ENCODE measurements at places on chromosomes 2 and 18. TPM values are rescaled to one million over a fixed set of nuclear protein-coding genes. Genes with fewer than 3 reads are reported as not detected.

MAP3K2 gene
- total RNA-seq = 25.7 TPM

SANBR gene
- 23.8 TPM for total RNA-seq

MC5R gene
- not detected for total RNA-seq

PTPRN gene
- total RNA-seq = not detected

TGIF1 gene
- total RNA-seq = 75.6 TPM

DNA sequence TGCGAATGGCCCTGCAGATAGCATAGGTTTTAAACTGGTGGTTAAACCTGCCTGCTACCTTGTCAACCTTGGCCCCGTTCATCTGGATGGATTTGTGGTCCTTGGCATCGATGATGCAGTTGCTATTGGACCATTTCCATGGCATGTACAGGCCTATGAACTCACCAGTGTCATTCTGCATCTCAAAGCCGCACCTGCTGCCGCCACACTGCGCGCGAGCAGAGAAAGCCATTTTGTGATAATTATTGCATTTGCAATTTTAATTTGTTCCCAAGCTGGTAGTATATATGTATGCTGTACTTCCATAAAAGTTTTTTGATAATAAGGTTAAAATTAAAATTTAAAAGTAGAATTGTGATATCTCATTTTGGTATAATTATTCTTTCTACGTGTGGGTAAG is 94.8 kb upstream of the UXS1 start:
- no peak overlapping the region for H3K4me3 ChIP-seq
- no peaks in the 10 kb centered on the region for H3K27me3 ChIP-seq
- no peak for DNase-seq
- H3K36me3 ChIP-seq = no peaks in the 10 kb centered on the region
- no peaks in the 10 kb centered on the region for H3K4me1 ChIP-seq

DNA sequence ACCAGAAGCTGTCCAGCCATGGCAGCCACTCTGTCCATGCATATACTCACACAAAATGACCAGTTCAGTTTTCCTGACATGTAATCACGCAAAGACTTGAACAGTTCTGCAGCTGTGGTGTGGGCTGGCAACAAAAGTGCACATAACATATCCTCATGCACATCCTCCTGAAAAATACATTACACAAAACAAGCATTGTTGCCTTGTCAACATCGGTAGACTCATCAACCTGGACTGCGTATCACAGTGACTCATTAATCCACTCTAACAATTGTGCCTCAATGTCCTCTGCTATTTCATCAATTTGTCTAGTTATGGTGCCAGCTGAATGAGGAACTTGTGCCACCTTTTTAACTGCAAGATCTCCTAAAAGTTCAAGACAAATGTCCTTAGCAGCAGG is 19.5 kb downstream of the RBKS start:
- no peak overlapping the region for H3K27ac ChIP-seq
- H3K4me3 ChIP-seq = no peak overlapping the region
- peaks cover 3% of the 10 kb centered on the region for H3K4me1 ChIP-seq
- no peaks in the 10 kb centered on the region for H3K36me3 ChIP-seq
- no peaks in the 10 kb centered on the region for H3K27me3 ChIP-seq

DNA sequence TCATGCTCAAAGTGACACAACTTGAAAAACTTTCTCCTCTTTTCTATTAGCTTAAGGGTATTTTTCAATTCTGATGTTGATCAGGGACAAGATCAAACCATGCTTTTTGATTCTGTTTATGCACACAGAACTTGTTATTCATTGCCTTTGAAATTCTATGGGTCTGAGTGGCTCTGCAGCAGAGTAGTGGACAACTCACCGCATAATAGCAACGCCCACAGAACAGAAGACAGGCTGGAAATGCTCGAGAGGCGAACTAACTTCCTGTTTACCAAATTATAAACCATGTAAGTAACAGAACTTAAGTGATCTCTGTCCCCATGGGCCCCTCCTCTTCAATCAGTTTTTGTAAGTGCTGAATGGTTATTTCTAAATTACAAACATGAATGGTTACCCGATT is 131.2 kb downstream of the CBLN2 start:
- H3K27me3 ChIP-seq = no peaks in the 10 kb centered on the region
- no peak overlapping the region for H3K27ac ChIP-seq
- H3K4me1 ChIP-seq = no peaks in the 10 kb centered on the region
- DNase-seq = no peak

DNA sequence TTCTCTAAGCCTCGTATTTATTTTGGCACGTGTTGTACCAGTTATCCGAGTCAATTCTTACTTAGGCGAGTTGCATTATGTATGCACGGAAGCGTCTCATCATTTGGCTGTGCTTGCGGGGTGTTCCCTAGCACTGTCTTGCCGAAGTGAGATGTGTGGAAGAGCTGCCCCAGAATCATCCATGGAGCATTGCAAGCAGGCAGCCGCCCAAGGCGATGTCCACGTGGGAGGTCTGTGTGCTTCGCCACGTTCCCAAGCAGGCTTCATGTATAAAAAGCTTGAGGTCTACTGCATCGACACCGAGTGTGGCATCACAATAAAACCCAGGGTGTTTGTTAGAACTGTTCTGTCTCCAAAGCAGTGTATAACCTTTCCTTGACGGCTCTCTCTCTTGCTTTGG is 849.9 kb downstream of the DCDC2C start:
- peaks cover 15% of the 10 kb centered on the region for H3K4me1 ChIP-seq
- no peaks in the 10 kb centered on the region for H3K27me3 ChIP-seq
- no peak overlapping the region for H3K27ac ChIP-seq
- DNase-seq = no peak
- H3K36me3 ChIP-seq = no peaks in the 10 kb centered on the region
- no peak overlapping the region for H3K4me3 ChIP-seq

DNA sequence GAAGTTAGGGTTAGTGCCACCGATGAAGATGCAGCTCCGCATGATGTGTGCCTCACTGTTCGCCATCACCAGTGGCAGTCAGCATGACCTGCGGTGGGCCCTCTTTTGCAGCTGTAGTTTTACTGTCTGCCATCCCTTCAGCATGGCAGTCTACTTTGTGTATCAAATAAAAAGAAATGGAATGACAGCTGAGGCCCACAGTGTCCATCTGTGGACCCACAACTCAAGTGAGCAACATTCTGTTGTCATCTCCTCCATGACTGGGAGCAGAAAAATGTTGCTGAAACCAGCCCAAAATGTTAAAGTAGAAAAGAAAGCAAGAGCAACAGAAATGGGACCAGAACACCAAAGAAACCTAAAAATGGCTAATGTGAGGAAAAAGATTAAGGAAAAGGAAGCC is 128.7 kb downstream of the MEP1B start:
- H3K27me3 ChIP-seq = no peaks in the 10 kb centered on the region
- H3K36me3 ChIP-seq = no peaks in the 10 kb centered on the region

GRCh38 chr2:160474891-160475787 is 18.5 kb downstream of the RBMS1 start:
- H3K27me3 ChIP-seq = no peaks in the 10 kb centered on the region
- no peaks in the 10 kb centered on the region for H3K4me1 ChIP-seq
- H3K36me3 ChIP-seq = no peaks in the 10 kb centered on the region
- no peak for DNase-seq
- no peak overlapping the region for H3K4me3 ChIP-seq

- peaks cover 28% of the 10 kb centered on the region for H3K4me1 ChIP-seq
- H3K27me3 ChIP-seq = no peaks in the 10 kb centered on the region
- H3K4me3 ChIP-seq = no peak overlapping the region
- peak overlapping the region; percentile 83 for H3K27ac ChIP-seq
- no peaks in the 10 kb centered on the region for H3K36me3 ChIP-seq
- peak; percentile 93 for DNase-seq
These were observed 21.2 kb downstream of the TEX44 start for GRCh38 chr2:231613663-231614558.

GRCh38 chr2:192254444-192254843 is 59.7 kb upstream of the TMEFF2 start:
- peaks cover 2% of the 10 kb centered on the region for H3K4me1 ChIP-seq
- no peak overlapping the region for H3K27ac ChIP-seq
- no peak for DNase-seq
- no peaks in the 10 kb centered on the region for H3K36me3 ChIP-seq
- no peaks in the 10 kb centered on the region for H3K27me3 ChIP-seq

DNA sequence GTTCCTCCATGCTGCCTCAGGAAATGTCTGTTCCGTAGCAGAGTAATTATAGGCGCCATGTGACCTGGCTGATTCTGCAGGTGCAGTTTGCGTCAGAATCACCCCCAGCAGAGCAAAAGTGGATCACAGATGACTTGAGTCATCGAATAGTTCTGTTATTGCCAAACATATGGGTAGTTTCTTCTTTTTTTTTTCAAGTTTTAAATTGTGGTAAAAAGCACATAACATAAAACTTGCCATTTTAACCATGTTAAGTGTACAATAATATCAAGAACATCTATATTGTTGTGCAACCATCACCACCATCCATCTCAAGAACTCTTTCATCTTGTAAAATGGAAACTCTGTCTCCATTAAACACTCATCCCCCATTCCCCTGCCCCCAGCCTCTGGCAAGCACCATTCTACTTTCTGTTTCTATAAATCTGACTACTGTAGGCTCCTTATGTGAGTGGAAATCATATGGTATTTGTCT is 177.7 kb upstream of the TWIST2 start:
- no peaks in the 10 kb centered on the region for H3K27me3 ChIP-seq
- H3K36me3 ChIP-seq = no peaks in the 10 kb centered on the region
- H3K27ac ChIP-seq = no peak overlapping the region
- no peak overlapping the region for H3K4me3 ChIP-seq
- DNase-seq = no peak

GRCh38 chr2:69914950-69915945 is at the start of gene MXD1:
Gene MXD1, plus strand, starts transcription at chr2:69915109. Its CDS starts 222 bp downstream, at chr2:69915331.
- peaks cover 35% of the 10 kb centered on the region for H3K4me1 ChIP-seq
- no peak for DNase-seq
- no peaks in the 10 kb centered on the region for H3K27me3 ChIP-seq
- H3K36me3 ChIP-seq = no peaks in the 10 kb centered on the region
- H3K4me3 ChIP-seq = peak within 1 kb of the TSS; percentile 93
- peak within 1 kb of the TSS; percentile 84 for H3K27ac ChIP-seq

Data from endothelial cell of umbilical vein (primary cell).